ENCODE measurements at places on chromosomes 2 and 18.

- no peak for DNase-seq
These were observed 35.2 kb upstream of the CDH19 start for GRCh38 chr18:66638856-66639629.

- no peak for DNase-seq
These were observed 129.3 kb downstream of the MARCHF4 start for GRCh38 chr2:216243026-216243425.

DNA sequence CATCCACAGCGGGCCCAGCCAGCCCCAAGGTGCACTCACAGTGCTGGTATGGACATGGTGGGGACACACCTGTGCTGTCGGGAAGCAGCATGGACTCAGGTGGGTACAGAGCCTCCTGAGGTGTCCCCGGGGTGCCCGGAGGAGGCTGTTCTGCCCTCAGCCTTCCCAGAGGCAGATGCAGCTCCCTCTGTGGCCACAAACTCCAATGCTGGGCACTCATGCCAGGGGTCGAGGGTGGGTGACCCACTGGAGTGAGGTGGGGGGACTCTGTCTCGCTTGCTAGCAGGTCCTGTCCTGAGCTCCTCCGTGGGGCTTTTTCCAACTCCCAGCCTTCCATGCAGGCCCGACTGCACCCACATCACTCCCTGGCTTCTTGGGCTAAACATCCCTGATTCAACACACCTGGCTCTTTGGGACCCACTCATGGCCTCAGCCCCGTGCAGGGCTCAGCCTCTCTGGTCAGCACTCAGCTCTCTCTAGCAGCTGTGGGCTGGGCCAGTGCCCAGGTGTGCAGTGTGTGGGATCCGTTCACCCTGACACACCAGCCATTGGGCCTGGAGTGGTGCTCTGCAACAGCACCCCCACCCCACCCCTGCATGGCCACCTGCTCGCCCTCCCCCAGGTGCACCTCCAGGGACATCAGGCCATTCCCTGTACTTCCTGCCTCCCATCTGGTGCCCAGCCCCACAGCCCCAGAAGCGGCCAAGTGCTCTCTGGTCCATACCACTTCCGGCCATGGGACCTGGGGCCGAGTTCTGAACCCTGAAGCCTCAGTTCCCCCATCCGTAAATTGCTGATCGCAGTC is 16.0 kb downstream of the RAMP1 start:
- no peak for DNase-seq

DNA sequence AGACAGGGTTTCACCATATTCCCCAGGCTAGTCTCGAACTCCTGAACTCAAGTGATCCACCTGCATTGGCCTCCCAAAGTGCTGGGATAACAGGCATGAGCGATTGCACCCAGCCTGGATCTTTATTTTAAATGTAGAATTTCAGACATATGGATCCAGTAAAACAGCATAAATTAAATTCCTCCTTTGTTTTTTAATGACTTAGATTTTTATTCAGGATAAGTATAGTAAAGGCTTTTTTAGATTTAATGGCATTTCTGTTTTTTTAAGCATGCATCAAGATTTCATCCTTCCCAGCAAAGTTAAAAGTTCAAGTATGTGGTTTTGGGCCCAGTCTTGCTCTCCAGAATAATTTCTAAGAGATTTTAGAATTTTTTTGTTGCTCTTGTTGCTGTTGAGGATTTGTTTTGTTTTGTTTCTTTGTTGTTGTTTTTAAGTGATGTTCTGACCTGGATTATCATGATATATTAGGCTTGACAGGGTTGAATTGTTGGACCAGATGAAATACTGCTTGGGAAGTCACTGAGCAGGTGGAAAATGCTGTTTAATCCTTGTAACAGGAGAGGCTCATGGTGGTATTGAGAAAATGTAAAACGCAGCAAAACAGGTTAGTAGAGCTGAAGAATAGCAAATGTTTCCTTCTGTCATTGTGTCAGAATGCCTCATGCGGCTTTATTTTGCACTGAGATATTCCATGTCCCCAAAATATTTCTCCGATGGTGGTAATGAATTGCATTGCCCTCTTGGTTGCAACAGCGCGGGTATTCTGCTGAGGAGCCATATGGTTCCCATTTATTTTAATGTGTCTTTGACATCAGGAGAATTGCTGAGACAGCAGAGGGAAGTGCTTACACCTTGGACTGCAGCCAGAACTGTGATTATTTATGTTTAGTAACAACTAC is 147.9 kb downstream of the GALNT3 start:
- DNase-seq = no peak

- no peak for DNase-seq
These were observed 123.2 kb downstream of the CAPN13 start for GRCh38 chr2:30684026-30684425.
